ENCODE measurements at places on chromosomes 2 and 18.

DNA sequence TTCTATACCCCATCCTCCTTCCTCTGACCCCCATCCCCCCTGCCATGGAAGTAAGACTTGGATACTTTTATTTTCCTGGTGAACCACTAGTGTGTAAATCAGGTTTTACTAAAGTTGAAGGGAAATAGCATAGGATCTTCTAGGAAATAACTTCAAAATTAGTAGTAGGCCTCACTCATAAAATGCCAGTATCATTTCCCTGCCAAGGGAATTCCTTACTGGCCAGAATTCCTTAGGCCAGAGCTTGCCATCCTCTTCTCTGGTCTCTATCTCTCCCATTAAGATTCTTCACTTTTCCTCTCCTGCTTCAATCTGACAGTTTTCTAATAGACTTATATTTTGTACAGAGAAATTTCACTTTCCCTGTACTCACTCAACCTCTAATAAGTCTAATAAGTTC lies 322.8 kb upstream of the TANK start:
- DNase-seq = no peak

- no peak for DNase-seq
Measured at GRCh38 chr2:38129987-38130386, 54.0 kb upstream of the CYP1B1 start.

GRCh38 chr2:30371028-30371689 lies 75.9 kb upstream of the LCLAT1 start:
- DNase-seq = no peak

DNA sequence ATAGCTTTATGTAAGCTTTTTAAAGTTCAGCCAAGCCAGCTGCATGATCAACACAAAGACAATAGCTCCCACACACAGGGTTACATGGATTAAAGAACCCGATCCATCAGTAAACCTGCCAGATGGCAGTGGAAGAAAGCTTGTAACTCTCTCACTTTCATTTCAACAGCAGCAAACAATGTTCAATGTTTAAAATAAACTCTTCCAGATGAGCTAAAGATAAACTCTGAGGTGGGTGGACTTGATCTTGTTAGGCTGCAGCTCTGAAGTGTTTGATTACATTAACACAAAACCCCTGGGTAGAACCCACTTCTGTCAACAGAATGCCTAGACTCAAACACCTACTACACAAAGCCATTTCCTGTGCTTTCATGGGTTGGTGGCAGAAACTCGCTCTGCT lies 13.9 kb downstream of the RDH14 start:
- DNase-seq = no peak

DNA sequence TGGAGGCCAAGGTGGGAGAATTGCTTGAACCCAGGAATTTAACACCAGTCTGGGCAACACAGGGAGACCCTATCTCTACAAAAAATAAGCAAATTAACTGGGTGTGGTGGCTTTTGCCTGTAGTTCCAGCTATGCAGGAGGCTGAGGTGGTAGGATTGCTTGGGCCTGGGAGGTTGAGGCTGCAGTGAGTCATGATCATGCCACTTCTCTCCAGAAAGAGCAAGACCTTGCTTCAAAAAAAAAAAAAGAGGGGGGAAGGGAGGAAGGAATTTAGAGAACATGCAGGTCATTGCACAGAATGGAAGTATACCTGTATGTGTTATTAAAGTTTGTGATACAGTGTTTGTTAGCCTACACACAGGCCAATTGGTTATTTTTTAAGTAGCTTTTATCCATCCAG lies 25.8 kb downstream of the PKP4 start:
- DNase-seq = no peak

- no peak for DNase-seq
Measured at GRCh38 chr2:75539955-75540716, 20.6 kb downstream of the EVA1A start.

DNA sequence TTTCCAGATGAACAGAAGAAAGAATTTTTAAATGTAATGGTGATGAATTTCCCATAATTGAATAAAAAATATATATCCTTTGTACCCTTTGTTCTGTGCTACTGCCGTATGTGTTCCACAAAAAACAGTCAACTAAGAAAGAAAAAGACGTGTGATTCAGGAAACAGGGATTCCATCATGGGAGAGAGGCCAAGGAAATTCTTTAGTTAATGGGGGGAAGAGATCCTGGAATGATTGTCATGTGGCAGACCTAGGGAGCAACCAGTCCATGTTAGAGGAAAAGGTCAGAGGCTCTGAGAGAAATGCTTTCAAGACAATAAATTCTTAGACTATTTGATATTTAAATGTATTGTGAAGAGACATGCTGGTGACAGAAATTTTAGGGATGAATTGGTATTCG lies 76.6 kb downstream of the CPO start:
- DNase-seq = no peak

- DNase-seq = no peak
Measured at GRCh38 chr18:21391074-21391673, 149.1 kb downstream of the GREB1L start.

DNA sequence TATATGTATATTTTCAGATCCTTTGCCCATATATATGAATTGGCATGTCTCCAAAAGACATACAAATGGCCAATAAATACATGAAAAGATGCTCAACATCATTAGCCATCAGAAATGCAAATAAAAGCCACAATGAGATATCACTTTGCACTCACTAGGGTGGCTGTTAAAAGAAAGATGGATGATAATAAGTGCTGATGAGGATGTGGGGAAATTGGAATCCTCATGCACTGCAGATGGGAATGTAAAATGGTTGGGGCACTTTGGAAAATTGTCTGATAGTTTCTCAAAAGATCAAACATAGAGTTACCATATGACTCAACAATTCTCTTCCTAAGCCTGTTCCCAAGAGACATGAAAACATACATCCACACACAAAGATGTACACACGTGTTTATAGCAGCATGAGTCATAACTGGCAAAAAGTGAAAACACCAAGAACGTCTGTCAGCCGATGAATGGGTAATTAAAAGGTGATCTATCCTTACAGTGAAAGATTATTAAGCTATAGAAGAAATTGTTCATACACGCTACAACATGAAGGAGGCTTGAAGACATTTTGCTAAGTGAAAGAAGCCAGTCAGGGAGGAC lies 19.7 kb downstream of the NGEF start:
- DNase-seq = no peak

DNA sequence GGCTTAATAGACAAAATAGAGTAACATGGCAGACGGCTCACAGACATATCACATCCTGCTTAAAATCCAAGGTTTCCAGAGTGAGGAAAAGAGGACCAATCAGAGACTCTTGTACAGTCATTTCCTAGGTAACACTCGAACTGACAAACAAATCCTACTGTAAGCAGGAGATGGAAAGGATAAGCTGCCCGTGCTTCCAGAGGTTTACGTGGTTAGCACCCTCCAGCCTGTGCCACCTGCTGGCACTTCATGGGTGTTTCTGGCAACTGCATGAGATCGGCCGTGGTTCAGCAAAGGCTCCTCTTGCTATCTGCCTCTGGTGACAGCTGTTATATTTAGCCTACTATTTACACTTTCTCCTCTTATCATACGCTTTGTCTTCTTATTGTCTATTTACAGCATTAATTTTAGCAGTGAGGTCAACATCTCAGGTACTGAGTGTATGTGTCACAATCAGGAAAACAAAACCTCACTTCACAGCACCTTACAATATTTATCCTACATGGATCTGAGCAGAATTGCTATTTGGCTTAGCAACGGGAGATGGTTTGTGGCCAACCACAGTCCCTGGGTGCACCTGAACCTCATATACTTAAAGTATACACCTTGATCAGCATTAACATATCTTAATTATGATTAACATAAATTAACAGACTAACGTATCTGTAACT lies 226.9 kb downstream of the TMEM163 start:
- DNase-seq = no peak

DNA sequence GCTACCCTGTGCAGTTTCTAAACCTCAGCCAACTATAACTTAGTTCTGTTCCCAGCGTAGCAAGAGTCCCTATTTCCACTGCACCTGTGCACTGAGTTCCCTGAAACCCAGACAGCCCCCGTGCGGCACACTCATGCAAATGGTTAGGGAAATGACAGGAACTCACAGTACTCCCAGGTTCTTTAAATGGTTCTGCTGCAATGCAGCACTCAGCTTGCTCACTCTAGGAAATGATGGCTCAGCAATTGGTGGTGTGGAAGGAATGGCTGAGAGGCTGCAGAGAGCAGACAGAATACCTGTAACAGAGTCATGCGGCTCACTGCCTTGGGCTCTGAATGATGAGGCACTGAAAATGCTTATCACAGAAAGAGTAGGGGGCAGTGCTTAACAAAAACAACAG lies 143.0 kb downstream of the RAD51AP2 start:
- DNase-seq = no peak

DNA sequence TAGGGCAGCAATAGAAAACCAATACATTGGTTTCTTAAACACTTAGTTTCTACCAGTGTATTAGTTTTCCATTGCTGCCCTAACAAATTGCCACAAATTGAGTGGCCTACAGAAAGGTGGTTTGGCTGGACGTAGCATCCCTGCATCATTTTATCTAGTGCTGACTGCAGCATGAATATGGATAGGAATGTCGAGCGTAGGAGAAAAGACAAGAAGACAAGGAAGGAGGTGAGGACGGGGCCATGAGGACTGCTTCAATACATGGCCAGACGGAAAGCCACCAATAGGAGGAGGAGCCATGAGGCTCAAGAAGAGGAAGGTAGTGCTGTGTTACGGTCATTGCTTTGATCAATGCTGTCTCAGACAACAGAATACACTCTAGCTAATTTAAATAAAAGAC lies 154.5 kb upstream of the NDUFV2 start:
- DNase-seq = no peak

- DNase-seq = no peak
Measured at GRCh38 chr2:121613774-121614173, 35.5 kb downstream of the CLASP1 start.

GRCh38 chr2:197306696-197307040 lies 3.9 kb downstream of the ANKRD44 start:
- DNase-seq = no peak

DNA sequence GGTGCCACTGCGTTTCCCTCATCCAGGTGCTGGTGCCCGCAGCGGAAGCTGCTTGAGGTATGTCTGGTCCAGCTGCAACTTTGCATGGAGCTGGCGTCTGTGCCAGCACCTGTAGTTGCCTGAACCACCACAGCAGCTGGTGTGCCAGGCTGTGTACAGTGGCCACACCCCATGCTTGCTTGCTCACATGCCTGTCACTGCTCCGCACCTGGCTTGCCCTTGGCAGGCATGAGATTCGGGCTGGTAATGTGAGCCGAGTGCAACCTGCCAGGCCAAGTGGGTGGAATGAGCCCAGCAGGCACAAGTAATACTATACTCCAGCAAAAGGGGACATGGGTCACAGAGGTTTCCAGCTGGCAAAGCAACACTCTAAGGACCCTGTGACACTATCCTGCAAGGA lies 1123.3 kb upstream of the ACVR2A start:
- DNase-seq = no peak

- DNase-seq = no peak
Measured at GRCh38 chr18:13456736-13457271, 238.2 kb downstream of the LDLRAD4 start.

- DNase-seq = no peak
Measured at GRCh38 chr2:223762853-223763252, 74.5 kb downstream of the AP1S3 start.

- DNase-seq = no peak
Measured at GRCh38 chr2:38191516-38191915, 115.6 kb upstream of the CYP1B1 start.

GRCh38 chr2:177930916-177931315 lies 141.7 kb downstream of the PDE11A start:
- DNase-seq = no peak

DNA sequence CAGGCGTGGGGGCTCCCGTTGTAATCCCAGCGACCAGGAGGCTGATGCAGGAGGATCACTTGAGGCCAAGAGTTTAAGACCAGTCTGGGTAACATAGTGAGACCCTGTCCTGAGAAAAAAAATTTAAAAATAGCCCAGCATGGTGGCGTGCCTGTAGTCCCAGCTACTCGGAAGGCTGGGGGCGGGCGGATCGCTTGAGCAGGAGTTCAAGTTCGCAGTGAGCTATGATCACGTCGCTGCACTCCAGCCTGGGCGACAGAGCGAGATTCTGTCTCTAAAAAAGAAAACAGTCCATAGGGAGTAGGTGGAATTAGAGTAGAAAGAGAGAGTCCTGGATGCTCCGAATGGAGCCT lies 325 bp upstream of the TTLL4 start:
- DNase-seq = no peak

DNA sequence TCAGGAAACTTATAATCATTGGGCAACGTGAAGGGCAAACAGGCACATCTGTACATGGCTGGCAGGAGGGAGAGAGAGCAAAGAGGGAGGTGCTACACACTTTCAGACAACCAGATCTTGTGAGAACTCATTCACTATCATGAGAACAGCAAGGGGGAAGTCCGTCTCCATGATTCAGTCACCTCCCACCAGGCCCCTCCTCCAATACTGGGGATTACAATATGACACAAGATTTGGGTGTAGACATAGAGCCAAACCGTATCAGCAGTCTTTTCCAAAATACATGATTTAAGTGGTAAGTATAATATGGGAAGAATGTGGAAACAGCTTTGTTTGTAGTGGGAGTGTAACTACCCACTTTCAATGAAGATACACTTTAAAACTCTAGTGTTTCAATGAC lies 65.0 kb downstream of the EPB41L5 start:
- DNase-seq = no peak

GRCh38 chr18:905307-905947 lies 756 bp downstream of the ADCYAP1 start:
- no peak for DNase-seq

GRCh38 chr18:48893061-48893607 lies 57.6 kb downstream of the SMAD7 start:
- DNase-seq = no peak

DNA sequence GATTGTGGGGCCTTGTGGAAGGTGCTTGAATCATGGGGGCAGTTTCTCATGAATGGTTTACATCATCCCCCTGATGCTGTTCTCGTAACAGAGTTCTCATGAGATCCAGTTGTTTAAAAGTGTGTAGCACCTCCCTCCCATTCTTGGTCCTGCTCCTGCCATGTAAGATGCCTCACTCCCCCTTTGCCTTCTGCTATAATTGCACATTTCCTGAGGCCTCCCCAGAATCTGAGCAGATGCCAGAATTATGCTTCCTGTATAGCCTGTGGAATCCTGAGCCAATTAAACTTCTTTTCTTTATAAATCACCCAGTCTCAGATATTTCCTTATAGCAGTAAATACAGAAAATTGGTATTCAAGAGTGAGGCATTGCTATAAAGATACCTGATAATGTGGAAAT lies 15.6 kb upstream of the WDR75 start:
- no peak for DNase-seq

DNA sequence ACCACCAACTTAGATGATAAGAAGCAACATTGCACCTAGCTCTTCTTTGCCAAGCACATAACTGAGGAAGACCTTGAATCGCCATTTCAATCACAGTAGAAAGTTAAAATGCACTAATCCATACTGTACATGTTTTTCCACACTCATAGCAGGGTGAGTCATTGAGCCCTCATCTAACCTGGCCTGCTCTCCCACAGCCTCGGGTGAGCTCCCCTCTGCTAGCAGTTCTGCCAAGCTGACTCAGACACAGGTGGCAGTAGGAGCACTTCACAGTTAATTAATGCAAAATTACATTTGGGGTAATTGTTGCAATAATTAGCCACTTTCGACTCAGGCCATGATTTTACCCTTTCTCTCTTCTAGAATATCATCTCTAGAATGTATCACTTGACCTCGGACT lies 1632.8 kb upstream of the CELF4 start:
- DNase-seq = no peak

GRCh38 chr18:62989195-62989594 lies 273.9 kb downstream of the PHLPP1 start:
- no peak for DNase-seq

- DNase-seq = no peak
Measured at GRCh38 chr2:207458582-207458981, 71.2 kb upstream of the CREB1 start.
